Left ventricle myocardium superior (tissue), 1 donor: ENCODE measurements at places on chromosomes 5 and 9. TPM values are rescaled to one million over a fixed set of nuclear protein-coding genes. Genes with fewer than 3 reads are reported as not detected.

- DNase-seq = no peak
Observed at GRCh38 chr9:84241817-84242373, 98.7 kb downstream of the SLC28A3 start.

- peak; percentile 39 for DNase-seq
Observed at GRCh38 chr9:99103901-99104458, 933 bp upstream of the TGFBR1 start.

DNA sequence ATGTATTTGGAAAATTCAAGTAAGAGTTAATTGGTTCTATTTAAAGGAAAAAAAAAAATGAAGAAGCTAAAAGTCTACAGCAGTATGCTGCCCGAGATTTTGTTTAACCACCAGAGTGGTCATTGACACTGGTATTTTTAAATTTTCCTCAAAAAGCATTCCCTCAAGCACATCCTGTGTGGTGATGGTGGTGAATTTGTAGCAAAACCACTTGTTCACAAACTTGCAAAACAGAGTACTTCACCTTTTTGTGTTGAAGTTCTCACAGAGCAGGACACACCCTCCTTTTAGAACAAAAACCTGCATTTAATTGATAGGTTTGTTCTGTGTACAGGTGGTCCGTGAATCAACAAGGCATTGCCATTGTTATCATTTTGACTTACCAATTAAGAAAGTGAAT lies 374.2 kb downstream of the EFNA5 start:
- no peak for DNase-seq

DNA sequence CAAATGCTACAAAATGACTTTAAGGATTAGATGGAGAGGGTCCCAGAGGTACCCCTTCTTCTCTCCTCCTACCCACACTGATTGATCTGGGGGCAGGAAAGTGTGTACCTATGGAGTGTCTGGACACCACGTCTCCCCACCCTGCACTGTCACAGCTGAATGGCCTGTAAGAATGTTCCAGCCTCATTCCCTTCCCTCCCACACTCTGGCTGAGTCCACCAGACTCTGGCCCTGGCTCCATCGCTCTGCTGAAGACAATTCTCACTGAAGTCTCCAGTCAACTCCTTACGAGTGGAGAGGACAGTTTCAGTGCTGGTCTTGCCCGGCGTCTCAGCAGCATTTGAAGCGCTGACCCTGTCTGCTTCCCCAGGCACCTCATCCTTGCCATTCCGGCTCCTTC lies 105.8 kb downstream of the TTLL11 start:
- no peak for DNase-seq

DNA sequence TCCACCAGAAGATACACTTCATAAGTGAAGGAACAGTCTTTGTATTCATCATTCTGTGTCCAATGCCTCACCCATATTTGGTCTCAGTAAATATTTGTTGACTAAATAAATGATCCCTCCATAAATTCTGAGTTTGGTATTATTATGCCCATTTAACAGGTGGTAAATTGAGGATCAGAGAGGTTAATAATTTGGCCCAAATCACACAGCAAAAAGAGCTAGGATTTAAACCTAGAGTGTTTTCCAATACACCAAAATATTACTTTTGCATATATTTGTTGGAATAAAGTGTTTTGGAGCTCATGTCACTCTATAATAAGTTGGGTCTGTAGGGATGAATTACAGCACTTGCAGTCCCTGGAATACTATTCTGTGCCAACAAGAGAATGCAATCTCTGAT lies 470.3 kb downstream of the ARHGEF28 start:
- no peak for DNase-seq

DNA sequence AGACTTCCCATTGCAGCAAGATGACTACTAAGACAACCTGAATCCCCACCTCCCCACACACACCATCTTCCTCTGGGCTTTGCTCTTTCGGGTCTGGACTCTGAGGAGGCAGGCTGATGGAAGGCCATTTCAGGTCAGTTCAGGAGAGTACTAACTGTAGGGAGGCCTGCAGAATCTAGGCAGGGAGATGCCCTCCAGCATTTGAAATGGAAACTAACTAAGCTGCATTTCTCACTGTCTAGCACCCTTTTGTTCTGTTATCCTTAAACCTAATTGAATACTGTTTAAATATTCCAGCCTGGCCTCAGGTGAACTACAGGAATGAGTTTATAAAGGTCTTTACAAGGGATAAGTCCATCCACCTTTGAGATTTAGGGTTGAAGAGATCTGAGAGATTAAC lies 4.9 kb upstream of the TBCA start:
- DNase-seq = no peak

- DNase-seq = no peak
Observed at GRCh38 chr9:2765250-2765880, 48.1 kb downstream of the KCNV2 start.

- DNase-seq = no peak
Observed at GRCh38 chr5:42750507-42750906, 6.1 kb upstream of the CCDC152 start.

DNA sequence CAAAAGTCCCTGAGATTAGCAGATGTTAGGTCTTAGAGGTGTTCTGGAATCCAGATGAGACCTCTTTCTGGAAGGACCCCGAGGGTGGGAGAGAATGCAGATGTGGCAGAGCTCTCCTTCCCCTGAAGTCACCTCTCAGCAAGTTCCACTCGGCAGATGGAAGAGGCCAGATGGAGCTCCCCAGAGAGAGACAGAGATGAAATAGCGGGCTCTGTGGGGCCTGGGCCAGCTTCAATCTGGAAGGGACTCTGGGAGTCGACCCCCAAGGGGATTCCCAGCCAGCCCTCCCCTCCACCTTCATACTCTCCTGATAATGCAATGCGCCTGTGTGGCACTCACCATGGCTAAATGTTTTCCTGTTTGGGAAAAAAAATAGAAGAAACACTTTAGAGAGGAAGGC lies 60.2 kb downstream of the WNK2 start:
- DNase-seq = no peak

DNA sequence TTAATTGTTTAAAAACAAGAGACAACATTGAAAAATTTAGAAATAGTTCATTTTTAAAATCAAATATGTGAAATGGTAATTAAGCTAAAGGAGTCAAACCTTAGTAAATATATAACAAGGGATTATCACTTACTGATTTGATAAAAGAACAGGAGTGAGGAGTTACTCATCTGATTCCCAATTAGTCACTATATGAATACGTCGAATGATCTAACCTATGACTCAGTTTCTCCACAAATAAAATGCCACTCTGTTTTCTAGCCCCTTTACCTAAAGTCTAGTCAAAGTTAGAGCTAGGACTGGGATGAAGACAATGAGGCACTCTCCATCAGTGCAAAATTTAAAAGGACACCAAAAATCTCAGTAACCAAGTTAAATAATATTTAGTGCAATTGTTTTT lies 70.4 kb upstream of the RASEF start:
- no peak for DNase-seq

DNA sequence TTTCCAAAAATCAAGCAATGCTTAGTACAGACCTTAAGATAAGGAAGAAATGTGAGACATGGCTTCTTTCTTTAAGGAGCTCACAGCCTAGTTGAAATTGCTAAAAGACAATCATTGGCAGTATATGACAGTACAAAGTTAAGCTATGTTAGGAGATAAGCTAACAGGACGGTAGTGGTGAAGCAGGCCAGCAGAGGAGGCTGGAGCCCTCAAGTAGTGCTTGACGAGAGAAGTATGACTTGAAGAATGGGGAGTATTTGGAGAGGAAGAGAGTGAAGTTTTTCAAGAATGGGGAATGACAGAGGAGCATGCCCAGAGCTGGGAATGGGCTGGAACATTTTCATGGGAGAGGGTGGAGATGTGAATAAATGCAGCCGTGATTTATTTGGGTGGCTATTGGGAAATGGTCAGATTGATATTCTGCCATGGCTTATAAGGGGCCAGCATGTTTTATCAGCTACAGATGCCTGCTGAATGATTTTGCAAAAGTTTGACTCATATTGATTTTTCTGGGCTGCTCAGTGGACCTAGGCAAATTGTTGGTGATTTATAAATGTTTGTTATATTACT lies 43.7 kb downstream of the LURAP1L start:
- DNase-seq = no peak

DNA sequence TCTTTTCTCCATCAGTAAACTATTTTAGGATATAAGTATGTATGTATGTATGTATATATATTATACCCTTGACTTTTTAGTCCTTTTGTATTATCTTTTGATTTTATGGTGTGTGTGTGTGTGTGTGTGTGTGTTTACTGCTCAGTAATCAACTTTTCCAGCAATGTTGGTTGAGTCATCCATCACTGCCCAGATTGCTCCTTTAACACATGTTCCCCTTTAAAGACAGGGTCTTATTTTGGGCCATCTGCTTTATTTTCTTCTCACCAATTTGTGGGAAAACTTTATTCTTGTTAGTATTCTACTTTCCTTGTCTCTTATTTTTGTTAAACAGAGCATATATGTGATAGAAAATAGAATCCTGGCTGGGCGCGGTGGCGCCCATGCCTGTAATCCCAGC lies 28.1 kb downstream of the ANKRD33B start:
- DNase-seq = no peak

GRCh38 chr5:2656206-2656605 lies 95.3 kb downstream of the IRX2 start:
- no peak for DNase-seq

The ADAMTSL2 gene
- 5.1 TPM for total RNA-seq

The SPEF2 gene
- total RNA-seq = 2.7 TPM

The FBP1 gene
- 1.3 TPM for total RNA-seq

The CDX1 gene
- not detected for total RNA-seq

The LVRN gene
- total RNA-seq = 0.59 TPM

The SPATA31C1 gene
- not detected for total RNA-seq

The SLC34A1 gene
- total RNA-seq = not detected

The EXD3 gene
- total RNA-seq = 8.3 TPM

The EGFLAM gene
- total RNA-seq = 7.7 TPM

The DOCK2 gene
- 7.5 TPM for total RNA-seq

The CCIN gene
- 0.17 TPM for total RNA-seq

The ADAMTS12 gene
- total RNA-seq = 1.4 TPM
